ENCODE measurements at places on chromosomes 4 and X.
A peak's percentile ranks its signal among the peaks of the same experiment; 100 is the strongest.

DNA sequence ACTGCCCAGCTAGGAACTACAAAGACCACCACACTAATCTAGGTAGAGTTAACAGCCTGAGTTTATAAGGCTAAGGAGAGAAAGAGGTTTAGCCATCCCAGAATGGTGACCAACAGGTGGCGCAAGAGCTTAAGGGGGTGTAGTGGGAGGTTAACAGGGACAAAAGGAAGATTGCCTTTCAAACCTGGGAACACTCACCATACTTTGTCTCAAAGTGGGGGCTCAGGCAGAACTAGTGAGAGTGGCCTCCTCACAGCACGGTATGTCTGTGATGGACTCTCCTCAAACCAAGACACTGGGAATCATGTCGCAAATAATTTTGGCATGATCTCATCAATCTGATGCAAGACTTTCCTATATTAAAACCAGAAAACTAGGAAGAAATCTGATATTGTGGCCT, 23.4 kb downstream of the CCNI start:
- peak; percentile 39 for DNase-seq

- DNase-seq: no peak
Measured at GRCh38 chr4:26815706-26816105, 44.9 kb upstream of the STIM2 start.

GRCh38 chrX:151825007-151825406, 87.7 kb upstream of the MAGEA4 start:
- DNase-seq: no peak

- no peak for DNase-seq
Measured at GRCh38 chr4:186283311-186283710, 17.3 kb downstream of the F11 start.

- no peak for DNase-seq
Measured at GRCh38 chrX:68292471-68292870, 140.8 kb downstream of the OPHN1 start.

GRCh38 chr4:26144526-26145155, 176.2 kb upstream of the RBPJ start:
- DNase-seq: no peak

DNA sequence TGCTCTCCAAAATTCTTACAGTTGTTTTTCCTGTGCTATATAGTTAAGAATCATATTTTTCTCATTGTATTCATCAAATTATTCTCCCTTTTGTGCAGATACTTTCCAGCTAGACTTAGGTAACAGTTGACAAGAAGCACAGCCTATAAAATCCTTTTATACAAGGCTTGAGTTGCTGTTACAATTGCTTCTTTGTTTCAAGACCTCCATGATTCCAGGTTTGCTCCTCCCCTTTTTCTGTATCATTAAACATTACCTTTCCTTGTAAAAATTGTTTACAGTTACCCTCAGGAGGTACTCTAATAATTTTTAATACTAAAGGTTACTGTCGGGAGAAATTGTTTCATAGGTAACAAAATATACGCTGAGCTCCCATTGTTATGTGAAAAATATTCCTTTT, 192.3 kb upstream of the GRID2 start:
- no peak for DNase-seq

GRCh38 chr4:19520939-19521520, 730.7 kb upstream of the SLIT2 start:
- DNase-seq: no peak

GRCh38 chrX:2549876-2550275, 49.1 kb upstream of the DHRSX start:
- DNase-seq: no peak

DNA sequence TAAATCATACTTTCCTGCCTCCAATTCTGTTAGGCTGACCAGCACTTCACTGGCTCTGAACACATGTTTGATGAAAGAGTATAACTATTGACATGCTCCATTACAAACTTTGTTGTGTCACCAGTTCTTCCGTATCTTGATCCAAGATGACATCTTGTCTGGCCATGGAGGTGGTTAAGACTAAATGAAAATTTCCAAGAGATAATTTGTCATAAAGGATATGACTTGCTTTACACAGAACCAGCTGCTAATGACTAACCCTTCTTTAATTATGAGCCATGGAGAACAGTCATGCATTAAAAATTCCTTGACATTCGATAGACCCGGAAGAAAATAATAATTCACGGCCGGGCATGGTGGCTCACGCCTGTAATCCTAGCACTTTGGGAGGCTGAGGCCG, 17.7 kb upstream of the N4BP2 start:
- no peak for DNase-seq

DNA sequence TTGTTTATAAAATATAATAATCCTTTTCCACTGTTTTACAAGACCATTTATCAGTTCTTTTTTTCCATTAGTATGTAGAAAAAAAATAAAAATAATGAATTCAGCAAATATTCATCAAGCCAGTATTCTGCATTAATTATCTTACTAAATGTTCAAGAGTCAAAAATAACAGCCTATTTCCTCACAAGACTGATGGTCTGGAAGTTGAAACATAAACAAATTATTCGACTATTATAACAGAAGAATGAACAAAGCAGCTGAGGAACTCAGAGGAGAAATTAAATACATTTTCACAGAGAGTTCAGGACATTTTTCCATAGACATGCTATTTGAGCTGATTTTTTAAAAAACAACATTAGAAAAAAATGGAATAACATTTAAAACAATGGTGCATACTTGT, 2594.8 kb downstream of the ARAP2 start:
- no peak for DNase-seq

- no peak for DNase-seq
Measured at GRCh38 chr4:71254451-71255012, 84.3 kb upstream of the SLC4A4 start.

DNA sequence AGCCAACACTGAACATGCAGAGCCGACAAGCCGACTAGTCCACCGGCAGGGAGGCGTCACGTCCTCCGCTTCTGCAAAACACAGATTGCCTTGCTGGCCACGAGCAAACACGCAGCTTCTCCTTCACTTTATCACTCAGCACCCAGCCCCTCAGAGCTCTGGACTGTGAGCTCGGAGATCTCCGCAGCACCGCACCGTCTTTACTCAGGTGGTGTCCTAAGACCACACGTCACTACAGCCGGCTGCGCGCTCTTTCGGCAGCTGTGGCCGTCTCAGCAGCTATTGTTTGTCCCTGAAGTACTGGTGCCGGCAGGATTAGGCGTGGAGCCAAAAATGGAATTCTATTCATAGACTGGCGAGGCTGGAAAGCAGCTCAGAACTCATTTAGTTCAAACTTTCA, 72.0 kb downstream of the FAT1 start:
- no peak for DNase-seq

DNA sequence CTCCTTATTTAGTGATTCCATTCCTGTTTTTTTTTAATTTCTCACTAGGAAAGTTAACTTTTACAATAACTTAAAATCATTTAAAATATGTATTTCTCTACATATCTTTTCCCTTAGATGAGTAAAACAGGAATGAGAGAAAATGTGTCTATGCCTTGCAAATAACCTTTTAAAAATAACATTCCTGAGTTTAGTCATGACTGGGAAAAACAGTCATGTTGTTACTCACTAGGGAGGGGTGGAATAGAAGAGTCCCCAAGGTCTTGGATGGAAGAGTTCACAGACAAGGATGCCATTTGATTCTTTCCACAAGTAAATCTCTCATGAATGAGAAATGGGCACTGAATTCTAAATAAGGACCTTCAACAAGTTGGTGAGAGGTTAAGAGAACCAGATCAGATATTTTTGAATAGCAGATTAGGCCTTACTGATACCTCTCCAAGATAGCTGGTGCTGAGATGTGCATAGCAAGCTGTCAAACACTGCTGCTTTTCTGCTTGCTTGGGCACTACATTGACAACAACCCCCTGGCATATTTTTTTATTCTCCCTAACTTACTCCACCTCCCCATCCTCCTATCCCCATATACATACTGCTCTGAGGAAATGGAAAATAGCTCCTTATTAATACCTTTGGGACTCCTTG, 25.1 kb downstream of the UGDH start:
- DNase-seq: no peak

DNA sequence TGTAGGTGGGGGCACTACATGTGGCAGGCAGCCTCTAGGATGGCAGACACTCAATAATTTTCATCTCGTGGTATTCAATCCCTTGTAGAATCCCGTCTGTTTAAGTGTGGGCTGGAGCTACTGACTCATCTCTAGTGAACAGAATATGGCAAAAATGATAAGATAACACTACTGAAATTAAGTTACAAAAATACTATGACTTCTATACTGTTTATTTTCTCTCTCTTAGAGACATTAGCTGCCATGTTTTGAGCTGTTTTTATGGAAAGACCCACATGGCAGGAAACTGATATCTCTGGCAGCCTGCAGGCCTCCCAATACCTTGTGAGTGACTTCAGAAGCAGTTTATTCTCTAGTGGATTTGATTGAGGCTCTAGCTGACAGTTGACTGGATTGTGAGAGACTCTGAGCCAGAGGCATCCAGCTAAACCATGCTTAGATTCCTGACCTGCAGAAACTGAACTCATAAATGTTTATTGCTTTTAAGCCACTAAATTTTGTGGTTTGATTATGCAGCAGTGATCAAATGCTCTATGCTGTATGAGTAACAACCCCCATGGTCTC, 298.8 kb upstream of the CTSO start:
- DNase-seq: no peak

- no peak for DNase-seq
Measured at GRCh38 chrX:154059729-154060245, 37.7 kb downstream of the MECP2 start.

DNA sequence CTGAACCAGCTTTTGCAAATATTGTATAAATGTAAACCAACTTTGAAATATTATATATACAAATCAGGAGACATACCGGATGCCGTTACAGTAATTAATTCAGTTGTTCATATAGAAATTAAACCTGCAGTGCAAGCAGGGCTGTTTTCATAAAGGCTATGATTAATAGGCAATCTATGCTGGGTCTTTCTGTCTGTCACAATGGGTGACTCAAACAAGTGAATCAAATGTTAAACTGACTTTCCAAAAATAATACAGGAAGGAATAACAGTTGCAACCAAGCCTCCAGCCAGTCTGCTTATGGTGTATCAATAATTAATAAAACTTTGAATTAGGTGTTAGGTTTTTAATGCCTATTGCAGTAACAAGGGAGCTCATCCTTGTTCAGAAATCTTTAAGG, 43.9 kb downstream of the GABRB1 start:
- no peak for DNase-seq

GRCh38 chr4:53813998-53814397, 222.7 kb upstream of the LNX1 start:
- DNase-seq: no peak

DNA sequence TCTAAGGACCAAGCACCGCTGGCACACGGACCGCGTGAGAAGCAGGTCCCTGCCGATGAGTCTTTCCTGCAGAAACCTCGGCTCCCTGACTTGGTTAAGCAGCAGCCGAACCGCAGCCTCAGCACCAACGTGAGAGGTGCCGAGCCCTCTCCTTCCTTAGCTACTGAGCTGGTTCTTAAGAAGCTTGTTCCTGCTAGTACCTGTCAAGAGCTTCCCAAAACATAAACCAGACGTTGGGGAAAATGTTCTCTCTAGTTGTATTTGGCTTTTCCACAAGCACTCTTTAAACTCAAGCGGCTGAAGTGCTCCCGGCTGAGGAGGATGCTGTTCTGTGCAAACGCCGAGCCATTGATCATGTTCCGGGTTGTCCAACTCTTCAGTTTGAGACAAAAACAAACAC, 29.3 kb upstream of the TLR3 start:
- no peak for DNase-seq

DNA sequence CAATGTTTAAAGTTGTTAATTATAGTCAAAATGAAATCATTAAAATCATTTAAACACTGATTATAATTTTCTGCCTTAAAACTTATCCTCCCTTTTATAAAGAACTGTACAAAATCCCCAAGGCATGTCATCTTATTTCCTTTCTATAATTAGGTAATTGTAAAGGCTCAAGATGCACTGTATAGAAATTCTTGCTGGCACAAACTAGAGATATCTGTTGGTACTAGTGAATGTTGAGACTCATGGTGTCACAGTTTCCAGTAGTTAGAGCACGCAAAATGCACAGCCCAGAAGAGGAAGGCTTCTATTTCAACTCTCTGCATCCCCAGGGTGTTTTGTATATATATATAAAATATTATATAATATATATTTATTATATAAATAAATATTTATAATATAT, 22.7 kb upstream of the PLA2G12A start:
- DNase-seq: no peak

DNA sequence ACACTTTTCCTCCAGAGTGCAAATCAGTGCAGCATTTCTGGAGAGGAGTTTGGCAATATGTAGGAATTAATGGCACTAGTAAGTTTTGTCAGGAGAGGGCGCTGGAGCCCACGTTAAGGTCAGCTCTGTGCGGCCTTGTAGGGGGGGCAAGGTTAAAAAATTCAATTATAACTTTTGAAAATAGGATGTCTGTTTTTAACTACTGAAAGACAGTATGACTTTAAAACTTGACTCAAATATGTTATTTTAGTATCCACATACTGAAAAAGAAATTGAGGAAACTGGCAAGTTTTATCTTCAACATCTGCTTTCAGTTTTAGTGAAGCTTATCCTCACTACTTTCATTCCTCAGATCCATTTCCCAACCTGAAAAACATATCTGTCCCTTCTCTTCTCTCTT, 30.9 kb upstream of the HSD17B13 start:
- DNase-seq: peak; percentile 6

GRCh38 chr4:81523672-81524327, 52.1 kb upstream of the RASGEF1B start:
- no peak for DNase-seq

GRCh38 chr4:78002260-78002659, 54.9 kb upstream of the FRAS1 start:
- no peak for DNase-seq

DNA sequence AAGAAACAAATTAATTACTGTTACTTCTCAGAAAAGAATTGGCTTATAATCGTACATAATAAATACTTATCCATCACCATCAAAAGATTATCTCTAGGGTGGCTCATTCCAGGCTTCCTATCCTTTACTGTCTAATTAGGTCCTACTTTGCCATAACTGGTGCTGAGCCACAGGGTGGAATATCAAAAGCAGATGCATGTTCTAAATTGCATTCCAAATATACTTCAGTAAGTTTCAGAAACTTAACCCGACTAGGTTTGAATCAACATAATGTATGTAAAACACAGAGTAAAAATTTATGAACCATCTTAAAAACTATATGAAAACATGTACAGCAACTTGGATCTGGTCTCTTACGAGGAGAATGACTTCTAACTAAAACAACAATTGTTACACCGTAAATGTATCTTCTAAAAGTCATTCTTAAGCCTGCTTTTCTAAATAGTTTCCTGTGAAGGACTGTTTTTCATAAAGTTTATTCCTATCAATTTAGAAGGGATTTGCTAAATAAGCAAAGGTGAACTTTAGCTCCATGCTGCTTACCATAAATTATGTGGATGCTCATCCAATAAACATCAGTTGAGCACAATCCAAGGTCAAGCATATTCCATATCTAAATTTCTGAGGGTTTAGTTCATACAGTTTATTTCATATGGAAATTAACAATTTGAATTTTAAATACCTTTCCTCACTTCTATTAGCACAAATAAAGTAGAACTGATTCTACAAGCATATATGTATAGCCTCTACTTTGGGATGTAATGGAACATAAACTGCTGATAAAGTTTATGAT, 13.4 kb downstream of the ZAR1 start:
- no peak for DNase-seq

- no peak for DNase-seq
Measured at GRCh38 chr4:5526080-5526846, 182.1 kb downstream of the EVC2 start.

GRCh38 chrX:129495900-129496299, 27.4 kb downstream of the SMARCA1 start:
- no peak for DNase-seq

Measured in stimulated activated CD8-positive, alpha-beta memory T cell treated with anti-CD3 and anti-CD28 coated beads, Interleukin-4, amount 100 ng/mL, for 1 hour (primary cell).